ENCODE measurements at places on chromosomes 4 and X. TPM values are rescaled to one million over a fixed set of nuclear protein-coding genes. Genes with fewer than 3 reads are reported as not detected.

ABCG2 gene
- 1.0 TPM for total RNA-seq

PPARGC1A gene
- 77.5 TPM for total RNA-seq

GRCh38 chrX:33183361-33183760 is 28.0 kb downstream of the DMD start:
- no peak for DNase-seq

DNA sequence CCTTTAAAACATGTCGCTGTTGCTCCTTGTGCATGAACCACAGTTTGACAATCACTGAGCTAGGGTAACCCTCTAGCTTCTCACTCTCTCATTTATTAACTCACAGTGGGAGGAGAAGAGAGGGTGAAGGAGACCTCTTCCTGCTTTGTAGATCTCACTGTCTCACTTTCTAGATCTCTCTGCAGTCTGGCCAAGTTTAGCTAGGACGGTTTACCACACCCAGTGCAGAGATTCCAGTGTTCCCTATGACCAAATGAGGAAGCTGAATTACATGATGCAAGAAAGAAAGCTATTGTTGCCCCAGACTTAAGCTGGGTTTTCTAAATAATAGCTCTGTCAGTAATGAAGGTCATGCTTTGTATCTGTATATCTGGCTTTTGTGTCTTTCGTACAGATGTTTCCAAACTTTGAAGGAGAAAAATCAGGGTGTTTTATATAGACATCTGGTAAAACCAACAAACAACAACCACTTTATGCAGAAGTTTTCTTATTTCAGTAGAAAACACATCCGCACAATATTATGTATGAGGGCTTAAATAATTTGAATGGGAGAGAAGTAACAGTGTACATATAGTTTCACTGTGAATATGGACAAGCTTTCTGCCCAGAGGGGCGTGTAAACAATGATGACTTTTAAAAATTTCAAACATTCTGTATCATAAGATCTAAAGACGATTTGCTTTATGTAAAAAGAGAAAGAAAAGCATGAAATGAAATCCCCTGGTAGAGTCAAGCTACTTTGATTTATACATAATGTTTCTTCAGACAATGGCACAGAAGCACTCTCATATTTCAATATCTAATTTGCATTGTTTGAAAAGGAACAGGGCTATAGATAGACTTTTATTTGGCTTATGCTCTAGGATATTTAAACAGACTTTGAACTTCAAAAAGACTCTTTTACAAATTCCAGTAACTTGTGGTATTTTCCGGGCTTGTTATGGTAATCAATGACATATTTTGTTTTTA is 582.3 kb downstream of the FSTL5 start:
- DNase-seq, result no peak

- no peak for DNase-seq
Measured at GRCh38 chr4:40212674-40213527, 16.1 kb downstream of the RHOH start.

DNA sequence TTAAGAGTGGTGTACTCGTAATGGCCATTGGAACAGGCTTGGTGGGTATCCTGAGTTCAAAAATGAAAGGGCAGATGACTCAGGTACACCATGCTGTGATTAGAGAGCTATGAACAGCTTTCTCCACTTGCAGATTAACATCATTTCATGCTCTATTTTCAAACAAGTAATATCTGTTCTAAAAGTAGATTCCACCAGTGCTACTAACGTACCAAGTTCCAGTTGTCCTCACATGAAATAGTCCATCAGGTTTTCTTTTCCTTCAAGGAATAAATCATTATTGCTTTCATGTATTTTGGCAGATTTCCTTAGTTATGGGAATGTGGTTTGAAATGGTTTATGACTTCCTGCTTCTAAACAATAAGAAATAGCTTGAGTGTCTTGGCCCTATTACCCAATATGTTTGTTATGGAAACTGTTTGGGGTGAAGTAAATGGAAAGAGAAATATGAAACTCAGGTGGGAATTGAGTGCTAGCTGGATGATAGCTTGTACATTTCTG is 49.9 kb downstream of the PCDH7 start:
- no peak for DNase-seq

GRCh38 chrX:44291468-44292092 is 51.9 kb downstream of the EFHC2 start:
- no peak for DNase-seq

GRCh38 chr4:176054942-176055341 is 10.7 kb upstream of the WDR17 start:
- DNase-seq, result no peak

- no peak for DNase-seq
Measured at GRCh38 chr4:172951679-172952451, 216.7 kb upstream of the GALNT7 start.

DNA sequence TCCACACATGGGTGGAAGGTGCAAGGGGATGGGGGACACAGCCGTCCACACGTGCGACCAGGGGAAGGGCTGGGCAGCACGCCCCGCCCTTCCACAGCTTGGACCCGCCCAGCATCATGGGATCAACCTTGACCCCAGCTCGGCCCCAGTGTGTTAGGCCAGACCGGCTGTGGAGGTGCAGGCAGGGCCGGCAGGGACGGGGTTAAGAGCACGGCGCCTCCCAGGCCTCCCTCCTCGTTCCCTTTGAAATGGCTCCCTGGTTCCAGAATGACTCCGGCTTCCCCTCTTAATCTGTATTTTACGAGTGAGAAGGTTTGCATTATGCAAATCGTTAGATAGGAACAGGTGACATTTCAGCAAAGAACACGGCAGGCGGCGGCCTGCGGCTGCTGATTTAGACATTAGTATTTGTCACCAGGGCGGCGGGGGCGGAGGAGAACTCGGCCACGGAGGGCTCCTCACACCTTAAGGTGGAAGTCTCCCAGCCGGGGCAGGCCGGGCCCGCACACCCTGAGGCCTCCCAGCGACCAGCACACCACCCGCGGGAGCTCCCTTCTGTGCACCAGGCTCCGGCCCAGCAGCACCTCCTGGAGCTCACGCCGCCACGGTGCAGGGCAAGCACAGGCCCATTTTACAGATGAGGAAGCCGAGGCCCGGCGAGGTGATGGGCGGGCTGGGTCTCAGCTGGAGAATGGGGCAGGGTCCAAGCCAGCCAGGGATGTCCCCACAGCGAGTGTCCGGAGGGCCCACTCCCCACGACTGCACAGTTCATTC is 116.1 kb downstream of the FAM53A start:
- peak; percentile 53 for DNase-seq

Data from Right ventricle myocardium inferior (tissue), 1 donor.